ENCODE measurements at places on chromosomes 5 and 9.

GRCh38 chr9:27412963-27413362 is 111.1 kb upstream of the IFNK start:
- DNase-seq, result no peak

GRCh38 chr5:153968761-153969562 is 69.7 kb downstream of the FAM114A2 start:
- no peak for DNase-seq

DNA sequence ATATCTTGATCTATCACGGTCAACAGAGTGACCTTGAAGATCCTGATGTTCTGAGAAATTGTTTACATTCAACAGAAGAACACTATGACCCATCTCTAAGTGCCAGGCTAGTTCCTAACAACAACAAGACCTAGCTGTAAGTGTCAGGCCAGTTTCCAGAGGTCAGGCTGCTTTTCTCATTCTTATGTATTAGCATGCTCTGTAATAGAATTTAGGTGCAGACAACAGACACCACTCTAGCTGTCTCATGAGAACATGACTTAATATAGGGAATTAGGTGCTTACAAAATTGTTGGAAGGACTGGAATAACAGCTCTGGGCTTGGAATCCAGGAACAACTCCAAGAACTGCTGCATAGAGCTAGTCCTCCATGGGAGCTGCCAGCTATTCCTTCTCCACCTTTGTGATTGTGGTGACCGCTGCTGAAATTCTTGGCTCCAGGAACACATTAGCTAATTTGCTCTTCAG is 138.7 kb downstream of the SNX18 start:
- DNase-seq, result no peak

DNA sequence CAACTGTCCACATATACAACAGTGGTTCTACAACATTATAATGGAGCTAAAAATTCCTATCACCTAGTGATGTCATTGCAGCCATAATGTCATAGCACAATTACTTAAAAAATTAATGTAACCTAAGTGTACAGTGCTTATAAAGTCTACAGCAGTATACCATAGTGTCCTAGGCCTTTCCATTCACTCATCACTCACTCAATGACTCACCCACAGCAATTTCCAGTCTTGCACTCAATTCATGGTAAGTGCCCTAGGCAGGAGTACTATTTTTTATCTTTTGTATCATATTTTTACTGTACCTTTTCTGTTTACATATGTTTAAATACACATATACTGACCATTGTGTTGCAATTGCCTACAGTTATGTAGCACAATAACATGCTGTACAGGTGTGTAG is 9.6 kb upstream of the PUM3 start:
- no peak for DNase-seq

DNA sequence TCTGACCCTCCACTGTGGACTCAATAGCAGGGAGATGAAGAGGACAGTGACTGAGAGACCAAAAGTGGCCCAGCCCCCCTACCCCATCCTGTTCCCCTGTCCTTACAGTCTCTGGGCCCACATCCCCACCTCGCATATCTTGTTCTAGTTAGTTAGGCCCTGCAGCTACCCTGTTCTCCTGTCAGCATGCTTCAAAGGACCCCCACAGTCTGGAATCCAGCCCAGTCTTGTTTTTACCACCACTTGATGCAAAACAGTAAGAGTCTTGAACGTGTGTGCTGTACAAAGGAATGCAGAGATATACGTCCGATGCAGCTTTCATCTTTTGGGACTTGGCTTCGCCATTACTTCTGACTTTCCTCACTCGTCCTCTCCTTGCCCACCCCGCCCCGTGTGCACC is 12.2 kb upstream of the POMT1 start:
- DNase-seq, result no peak

DNA sequence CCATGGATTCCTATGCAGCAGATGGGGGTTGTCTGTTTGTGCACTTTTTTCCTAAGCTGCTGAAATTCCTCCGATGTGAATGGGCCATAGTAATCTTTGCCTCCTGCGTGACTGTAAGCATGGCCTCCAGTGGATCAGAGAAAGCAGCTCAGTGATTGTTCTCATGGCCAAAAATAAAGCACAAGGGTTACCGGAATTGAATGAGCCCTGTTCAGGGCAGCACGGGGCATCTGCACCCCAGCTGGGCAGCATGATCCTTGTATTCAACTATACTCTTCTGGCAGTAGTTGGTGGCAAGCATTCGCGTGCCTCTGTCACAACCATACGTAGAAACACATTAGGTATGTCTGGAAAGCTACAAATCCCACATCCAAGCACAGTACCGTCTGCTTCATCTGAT is 193.9 kb downstream of the RORB start:
- DNase-seq, result no peak
